ENCODE measurements at places on chromosomes 16 and 17.

DNA sequence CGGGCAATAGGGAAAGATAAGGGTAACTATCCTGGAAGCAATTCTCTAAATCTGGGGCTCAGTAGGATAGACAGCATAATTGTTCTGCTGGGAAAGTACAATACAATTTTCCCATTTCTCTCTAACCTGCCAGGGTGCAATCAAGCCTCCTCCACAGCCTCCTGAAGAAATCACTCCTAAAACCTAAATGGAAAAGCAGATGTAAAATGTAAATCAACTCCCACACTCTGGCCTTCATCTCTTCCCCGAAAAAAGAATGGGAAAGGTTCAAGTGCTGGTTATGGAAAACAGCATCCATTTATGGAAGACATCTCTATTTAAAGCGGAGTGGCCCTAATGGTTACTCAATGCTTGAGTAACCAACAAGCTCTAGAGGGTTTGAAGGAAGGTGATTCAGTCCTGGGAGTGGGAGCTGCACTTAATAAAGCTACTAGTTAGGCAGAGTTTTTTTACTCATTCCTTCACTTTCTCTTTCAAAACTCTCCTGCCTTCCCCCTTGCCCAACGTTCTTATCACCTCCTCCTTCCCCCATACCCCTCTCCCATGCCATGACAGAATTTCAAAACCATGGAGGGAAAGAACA, 5.1 kb downstream of the MMD start:
- no peak for DNase-seq

DNA sequence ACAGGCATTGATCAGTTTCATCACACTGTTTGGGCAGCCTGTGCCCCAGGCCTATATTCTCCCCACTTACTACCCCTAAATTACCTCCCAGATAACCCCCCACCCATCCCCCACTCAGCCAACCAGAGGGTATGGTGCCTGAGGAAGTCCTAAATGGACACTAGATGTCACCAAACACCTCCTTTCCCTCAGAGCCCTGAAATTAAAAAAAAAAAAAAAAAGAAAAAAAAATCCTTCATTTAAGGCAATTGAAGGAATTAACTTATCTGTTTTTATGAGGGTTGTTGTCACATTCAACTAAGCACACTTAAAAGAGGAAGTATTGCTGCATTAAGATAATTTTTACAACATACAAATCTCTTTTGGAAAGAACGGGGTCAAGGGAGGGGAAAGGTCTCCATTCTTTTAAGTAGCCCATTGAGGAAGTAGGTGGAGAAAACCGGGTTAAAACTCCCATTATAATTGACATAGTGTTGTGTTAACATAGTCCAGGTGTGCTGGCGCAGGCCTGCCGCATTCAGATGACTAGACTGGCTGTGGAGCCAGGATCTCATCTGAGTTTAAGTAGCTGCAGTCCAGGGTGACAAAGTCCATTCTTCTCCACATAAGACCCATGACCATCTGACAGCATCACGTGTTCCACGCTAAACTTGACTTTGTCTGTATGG, 46.3 kb downstream of the SNX11 start:
- peak; percentile 55 for DNase-seq

GRCh38 chr16:51766739-51767138, 615.7 kb upstream of the SALL1 start:
- DNase-seq, result no peak

DNA sequence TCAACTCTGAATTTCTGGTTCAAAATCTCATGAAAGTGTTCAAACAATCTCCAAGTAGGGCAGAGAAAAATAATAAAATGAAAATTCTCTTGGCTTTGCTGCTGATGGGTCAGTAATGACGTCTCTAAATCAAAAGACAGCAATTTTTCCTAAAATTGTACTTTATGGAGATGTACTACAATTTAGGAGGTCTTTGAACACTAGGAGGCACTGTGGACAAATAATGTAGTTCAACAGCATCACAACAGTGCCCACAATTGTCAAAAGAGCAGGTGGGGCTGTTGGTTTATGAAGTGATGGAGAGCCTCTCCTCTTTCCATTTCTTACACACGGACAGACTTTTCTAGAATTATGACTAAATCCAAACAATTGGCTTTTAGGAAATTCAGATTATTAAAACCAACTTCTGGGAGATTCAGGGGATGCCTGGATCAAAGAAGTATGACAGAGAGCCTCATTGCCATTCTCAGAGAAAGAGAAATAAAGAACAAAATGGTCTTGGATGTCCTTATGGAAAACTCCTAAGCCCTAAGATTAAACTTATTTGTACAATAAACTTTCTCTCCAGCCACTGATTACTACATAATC, 23.8 kb downstream of the EZH1 start:
- peak; percentile 71 for DNase-seq

DNA sequence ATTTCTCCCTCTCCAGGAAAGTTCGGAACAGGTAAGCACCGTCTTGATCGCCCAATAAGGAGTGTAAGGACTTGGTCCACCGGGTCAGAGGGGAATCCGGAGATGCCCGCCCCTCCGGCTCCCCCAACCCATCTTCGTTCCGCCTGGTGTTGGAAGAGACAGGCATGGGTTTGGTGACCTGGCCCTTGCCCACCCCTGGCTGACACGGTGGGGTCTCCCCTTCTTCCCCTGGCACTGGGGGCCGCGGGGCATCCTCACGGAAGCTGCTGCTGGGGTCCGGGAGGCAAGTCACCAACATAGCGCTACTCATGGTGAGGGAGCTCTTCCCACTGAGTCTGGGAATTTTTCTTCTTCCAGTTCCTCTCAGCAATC, 3.2 kb downstream of the AXIN2 start:
- no peak for DNase-seq

- no peak for DNase-seq
Observed at GRCh38 chr17:82170412-82170961, 42.2 kb downstream of the CCDC57 start.

GRCh38 chr16:67659675-67660563, at the start of gene ACD:
ACD (minus strand) TSS chr16:67660260; CDS start chr16:67660220, 40 bp downstream.
- peak; percentile 91 for DNase-seq

DNA sequence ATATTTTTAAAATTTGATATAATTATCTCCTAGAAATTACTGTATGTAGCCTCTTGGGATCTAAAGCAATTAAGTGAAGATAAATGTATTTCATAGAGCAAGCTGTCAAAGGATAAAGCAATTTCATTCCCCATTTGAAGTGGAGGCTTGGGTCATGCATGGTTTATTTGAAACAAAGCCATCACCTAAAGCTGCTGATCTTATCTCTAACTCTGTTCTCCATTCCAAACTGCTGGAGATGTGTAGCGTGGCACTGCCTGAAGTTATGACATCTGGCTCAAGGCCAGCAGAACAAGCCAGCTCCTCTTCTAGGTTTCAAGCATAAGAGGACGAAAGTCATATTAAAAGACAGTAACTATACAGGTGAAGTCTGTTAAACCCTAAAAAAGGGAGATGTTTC, 83.9 kb downstream of the HIC1 start:
- DNase-seq, result no peak

- DNase-seq, result no peak
Observed at GRCh38 chr17:70215656-70216055, 46.3 kb downstream of the KCNJ2 start.

DNA sequence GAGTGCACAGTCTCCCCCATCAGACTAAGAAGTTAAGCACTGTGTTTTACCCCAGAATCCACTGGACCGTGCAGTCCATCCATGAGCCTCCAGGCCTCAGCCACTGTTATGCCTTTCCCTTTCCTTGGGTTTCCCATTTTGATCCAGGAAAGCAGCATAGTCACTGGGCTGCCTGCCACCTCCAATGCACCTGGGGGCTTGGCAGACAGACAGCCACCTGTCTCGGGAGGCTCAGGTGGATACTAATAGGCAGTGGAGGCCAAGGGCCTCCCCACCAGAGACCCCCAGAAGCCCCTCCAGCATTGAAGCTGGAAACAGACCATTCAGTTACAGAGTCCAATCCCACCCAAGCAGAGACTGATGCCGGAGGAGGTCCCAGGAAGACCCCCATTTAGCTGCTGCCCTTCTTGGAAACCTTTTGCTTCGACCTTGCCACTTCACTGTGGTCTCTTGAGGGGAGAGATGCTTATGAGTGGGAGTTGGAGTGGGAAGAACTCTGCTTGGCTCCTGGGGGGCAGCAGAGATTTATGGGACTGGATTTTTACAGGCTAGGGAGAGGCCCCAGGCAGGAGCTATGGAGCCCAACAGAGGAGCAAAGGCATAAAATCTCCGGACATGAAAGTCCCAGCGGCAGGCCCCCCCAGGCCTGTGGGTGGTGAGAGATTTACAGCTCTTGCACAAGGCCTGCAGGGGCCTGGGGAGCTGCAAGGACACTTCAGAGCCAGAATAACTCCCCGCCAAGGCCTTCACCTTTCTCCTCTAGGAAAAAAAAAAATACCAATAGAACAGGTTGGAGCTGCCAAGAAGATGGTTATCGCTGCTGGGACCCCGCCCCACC, 12.2 kb upstream of the SP2 start:
- DNase-seq, result no peak
